ENCODE measurements at places on chromosomes 2 and 18.

DNA sequence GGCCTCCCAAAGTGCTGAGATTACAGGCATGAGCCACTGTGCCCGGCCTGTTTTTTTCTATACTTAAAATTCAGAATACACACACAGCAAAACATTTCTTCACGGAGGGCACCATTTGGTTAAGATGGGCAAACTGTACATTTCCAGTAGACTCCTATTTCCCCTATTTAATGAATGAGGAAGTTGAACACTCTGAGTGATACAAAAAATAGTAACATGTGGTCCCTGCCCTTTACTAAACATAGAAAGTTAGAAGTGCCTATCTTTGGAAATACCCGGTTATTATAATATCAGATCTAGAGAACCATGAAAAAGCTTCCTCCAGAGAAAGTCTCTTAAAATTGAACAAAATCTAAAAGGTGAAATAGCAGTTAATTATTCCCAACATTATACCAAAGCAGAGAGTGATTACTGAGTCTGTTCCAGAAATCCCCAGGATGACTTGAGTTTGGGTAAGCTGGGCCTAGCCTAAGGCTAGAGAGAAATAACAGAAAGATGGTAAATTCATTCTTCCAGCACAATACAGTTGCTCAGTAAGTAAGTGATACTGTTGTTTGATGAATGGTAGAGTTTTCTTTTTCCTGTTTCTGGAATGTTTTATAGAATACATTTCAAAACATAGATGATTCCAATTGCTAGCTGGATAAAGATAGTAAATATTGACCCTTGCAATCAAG is 23.3 kb upstream of the RMC1 start:
- DNase-seq, result no peak

DNA sequence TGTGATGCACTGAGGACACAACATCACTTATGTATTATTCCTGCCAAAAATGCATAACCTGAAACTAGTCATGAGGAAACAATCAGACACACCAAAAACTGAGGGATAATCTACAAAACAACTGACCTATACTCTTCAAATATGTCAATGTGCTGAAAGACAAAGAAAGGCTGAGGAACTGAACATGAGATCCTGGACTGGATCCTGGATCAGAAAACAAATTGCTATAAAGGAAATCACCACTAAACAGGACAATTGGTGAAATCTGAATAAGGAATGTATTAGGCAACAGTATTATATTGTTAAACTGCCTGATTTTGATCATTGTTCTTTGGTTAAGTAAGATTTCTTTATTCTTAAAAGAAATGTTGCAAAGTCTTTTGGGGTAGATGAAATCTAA is 28.8 kb downstream of the CUL3 start:
- no peak for DNase-seq

DNA sequence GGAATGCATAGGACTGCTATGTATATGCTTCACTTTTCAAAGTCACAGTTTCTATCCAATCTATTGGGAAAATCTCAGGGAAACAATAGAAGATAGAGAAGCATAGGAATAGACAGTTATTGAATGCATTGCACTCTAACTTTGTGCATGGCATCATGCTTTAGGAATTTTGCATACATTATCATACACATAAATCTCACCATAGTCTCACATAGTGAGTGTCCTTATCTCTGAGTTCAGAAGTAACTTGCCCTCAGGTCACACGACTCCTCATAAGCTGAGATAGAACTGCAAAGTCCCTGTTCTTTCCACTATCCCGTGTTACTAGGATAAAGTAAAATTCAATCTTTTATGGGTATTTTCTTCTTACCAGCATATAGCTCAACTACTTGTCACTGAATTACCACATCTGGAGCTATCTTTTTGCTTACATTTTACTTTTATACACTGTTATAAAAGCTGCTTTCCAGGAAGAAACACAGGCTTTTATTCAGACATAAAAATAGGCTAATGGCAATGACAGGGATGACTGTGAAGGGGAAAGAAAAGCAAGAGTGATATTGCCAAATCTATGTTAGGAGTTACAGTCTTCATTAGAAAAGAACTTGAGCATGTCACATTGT is 666.9 kb downstream of the XIRP2 start:
- DNase-seq, result no peak

- DNase-seq, result peak; percentile 73
These were observed 145.1 kb downstream of the PTGR3 start for GRCh38 chr18:75063615-75064512.

- DNase-seq, result no peak
These were observed 36.4 kb downstream of the SCN1A start for GRCh38 chr2:166091439-166091838.

DNA sequence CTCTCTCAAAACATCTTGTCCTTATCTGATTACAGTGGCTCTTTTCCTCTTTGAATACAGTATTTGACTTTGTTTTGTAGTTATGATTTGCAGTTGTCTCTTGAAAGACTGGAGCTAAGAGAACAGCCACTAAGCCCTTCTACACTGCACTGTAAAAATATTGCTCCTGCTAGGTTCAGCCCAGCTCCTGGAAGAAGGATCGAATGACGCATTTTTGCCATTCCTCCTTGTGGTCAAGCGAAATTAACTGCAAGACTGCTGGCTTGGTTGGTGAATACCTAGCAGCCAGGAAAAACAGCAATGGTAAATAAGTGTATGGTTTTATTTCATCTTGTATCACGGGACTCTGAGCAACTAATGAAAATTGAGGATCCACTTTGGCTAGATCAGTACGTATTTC is 407.8 kb upstream of the CDH2 start:
- DNase-seq, result no peak

GRCh38 chr2:178480227-178481181 is at the start of gene PLEKHA3:
Gene PLEKHA3 (plus strand): TSS chr2:178480457. CDS start chr2:178480870, 413 bp downstream.
- peak; percentile 90 for DNase-seq

DNA sequence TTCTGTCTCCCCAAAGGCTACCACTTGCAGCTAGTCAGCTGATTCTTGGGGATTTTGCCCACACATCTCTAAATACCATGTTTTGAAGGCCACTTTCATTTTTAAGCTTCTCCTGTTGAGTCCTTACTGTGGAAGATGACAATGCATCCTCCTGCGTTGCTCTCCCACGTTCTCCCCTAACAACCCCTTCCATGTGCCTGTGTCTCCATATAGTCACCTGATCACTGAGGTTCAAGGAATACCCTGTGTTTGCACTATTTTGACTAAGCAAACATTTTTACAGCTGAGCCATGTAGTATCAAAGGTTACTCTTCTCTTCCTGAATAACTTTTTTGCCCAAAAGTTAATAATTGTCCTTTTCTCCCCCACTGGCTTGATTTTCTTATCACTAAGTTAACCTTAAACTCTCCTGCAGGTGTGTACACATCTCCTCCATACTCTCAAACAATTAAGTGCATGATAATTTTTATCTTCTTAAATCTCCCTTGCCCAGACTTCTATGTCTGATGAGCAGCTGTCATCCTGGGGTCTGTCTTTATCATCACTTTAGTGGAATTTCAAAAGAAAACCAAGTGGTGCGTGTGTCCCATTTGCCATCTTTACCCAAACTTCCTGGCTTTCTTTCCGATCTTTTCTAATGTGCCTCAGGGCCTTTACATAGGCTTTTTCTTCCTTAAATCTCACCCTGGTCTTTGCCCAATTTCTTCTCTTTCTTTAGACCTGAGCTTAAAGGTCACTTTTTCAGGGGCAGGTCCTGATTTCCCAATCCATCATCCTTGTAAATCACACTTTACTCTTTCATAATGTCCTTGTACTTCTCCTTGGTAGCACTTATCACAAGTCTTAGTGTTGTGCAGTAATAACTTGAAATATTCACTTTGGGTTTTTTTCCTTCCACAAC is 85.2 kb upstream of the SPATS2L start:
- no peak for DNase-seq

GRCh38 chr2:85830645-85831044 is 58.1 kb downstream of the ST3GAL5 start:
- no peak for DNase-seq

DNA sequence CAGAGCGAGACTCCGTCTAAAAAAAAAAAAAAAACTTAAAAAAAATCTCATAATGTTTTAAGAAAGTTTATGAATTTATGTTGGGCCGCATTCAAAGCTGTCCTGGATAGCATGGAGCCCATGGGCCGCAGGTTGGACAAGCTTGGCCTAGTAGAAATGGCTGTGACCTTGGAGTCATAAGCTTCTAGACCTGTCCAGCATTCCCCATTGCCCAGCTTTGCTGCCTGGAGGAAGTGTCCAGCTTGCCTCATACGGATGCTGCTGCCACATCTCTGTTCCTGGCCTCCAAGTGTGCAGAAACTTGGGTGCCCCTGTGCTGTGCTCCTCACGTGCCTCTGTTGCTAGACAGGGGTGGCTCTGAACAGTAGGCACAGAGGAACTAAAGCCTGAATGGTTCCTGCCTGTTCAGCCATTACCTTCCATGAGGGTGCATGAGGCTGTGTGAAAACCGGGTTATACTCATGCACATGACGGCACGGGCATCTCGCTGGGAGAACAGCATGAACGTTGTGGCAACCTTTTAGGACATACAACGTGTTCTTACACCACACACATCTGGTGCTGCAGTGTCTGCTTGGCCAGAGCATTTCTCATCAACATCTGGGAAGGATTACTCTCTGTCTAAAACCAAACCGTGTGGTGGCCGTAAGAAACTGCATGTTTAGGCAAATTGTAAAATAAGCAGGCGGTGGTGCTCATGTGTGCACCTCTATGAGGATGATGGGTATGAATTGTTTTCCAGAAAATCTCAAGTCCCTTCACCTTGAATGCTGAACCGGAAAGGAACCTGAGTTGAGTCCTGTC is 38.2 kb downstream of the FHOD3 start:
- DNase-seq, result no peak

DNA sequence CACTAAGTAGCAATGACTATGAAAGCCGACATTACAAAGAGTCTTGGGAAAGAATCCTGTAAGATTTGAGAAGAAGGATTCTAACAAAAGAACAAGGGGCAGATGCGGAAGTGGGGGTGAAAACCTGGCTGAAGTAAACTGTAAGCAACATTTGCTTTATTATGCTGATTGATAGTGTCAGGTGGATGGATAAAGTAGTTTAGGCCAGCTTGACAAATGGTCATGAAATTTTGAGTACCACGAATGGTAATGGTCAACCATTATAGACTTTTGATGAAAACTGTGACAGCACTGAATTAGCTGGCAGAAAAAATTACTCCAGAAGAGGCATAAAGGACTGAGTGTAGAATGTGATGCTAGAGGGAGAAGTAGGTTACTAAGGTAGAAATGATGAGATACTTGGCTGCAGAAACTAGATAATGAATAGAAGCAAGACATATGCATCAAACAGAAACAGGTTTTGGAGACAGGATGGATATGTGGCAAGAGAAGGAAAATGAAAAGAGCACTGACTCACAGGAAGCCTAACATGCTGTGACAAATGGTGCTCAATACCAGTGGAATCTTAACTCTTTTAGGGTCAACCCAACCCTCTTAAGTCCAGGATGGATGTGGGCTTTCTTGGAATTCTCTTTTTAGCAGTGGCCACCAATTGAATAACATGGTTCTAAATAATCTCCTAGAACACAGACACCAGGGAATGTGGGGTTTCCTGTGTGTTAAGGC is 6.8 kb downstream of the THUMPD2 start:
- no peak for DNase-seq

DNA sequence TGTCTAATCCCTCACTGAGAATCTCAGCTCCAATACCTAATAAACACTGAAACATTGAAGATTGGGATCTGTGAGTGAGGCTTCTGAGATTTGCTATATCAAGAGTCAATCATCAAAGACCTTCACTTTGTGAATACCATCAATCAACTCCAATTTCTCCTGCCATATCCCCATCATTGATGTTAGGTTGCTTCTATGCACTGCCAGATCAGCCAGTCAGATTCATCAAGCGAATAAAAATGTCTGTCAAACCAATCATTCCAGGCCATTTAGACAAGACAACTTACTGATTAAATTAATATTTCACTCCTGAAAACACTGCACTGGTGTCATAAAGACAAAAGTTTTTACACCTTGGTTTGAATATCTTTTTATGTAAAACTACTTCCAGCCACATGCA is 1295.5 kb upstream of the LRRTM1 start:
- DNase-seq, result no peak

GRCh38 chr2:189327879-189328847 is 113.1 kb upstream of the WDR75 start:
- DNase-seq, result no peak

DNA sequence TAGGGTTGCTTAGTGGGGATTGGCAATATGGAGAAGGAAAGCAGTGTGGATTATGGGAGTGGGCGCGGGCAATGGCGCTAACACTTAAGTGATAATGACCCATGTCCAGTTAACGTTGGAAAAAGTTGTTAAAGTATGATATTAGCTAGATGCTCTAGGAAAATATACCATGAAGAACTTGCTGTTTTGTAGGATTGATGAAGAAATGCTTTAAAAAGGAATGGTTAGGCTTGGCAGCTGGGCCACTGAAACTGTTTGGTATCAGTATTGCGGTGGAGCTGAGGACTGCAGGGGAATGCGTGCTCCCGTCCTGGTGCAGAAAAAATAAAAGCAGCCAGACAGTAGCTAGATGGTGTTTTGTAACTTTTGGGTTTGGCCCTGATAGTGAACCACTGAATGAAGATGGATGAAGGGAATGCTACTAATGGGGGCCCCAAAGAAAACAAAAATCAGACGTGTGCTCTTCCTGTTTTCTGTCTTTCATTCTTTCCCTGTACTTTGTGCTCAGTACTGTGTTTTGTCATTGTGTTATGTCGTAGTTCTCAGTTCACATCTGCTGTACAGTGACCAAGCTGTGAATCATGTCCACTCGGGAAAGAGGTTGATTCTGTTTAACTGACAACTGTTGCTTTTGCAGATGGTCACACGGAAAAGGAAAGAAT is 999 bp downstream of the INSIG2 start:
- no peak for DNase-seq

DNA sequence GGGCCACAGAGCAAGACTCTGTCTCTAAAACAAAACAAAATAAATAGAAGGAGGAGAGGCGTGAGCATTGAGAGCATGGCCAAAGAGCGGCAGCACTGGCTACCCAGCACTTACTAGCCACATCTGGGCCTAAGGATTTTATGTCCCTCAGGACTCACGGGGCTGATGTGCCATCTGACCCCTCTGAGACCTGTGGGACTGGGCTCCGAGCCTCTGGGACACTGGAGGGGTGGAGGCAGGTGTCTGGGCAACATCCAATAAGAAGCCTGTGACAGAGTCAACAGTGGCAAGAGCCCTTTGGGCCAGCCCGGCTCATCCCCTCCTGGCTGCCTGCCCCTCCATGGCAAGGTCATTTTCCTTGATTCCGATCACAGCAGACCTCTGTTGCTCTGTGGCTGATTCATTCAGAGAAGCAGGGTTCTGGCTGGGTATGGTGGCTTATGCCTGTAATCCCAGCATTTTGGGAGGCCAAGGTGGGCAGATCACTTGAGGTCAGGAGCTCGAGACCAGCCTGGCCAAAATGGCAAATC is 60.7 kb downstream of the RRM2 start:
- DNase-seq, result no peak

DNA sequence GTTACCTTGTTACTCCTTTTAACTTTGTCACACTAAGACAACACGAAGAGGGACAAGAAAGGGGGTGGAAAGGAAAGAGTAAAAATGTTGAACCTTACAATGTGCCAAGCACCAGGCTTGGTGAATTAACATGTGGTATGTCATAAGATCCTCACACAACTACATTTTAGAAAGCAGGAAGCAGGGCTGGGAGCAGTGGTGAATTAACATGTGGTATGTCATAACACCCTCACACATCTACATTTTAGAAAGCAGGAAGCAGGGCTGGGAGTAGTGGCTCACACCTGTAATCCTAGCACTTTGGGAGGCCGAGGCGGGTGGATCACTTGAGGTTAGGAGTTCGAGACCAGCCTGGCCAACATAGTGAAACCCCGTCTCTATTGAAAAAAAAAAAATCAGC is 159.3 kb upstream of the CHAC2 start:
- DNase-seq, result no peak
